CD14-positive monocyte (primary cell): ENCODE measurements at places on chromosomes 7 and 10. TPM values are rescaled to one million over a fixed set of nuclear protein-coding genes. Genes with fewer than 3 reads are reported as not detected.

DNA sequence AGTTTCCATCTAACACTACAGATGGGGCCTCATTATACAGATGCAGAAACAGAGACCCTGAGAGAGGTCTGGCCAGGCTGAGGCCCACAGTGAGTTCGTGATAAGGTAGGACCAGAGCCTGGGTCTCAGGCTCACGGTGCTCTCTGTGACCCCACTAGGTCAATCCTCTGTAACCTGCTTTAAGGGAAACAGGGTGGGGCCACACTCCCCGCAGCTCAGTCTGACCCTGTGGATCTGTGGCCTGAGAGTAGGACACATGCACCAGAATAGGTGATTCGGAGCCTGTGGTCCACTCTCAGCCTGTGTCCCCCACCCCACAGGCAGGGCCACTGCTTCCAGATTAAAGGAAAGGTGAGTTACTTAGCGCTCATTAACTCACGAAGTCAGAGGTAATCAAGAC, 137.8 kb upstream of the FAM20C start:
- peaks cover 8% of the 10 kb centered on the region for H3K4me1 ChIP-seq
- no peaks in the 10 kb centered on the region for H3K27me3 ChIP-seq
- H3K36me3 ChIP-seq, result no peaks in the 10 kb centered on the region

DNA sequence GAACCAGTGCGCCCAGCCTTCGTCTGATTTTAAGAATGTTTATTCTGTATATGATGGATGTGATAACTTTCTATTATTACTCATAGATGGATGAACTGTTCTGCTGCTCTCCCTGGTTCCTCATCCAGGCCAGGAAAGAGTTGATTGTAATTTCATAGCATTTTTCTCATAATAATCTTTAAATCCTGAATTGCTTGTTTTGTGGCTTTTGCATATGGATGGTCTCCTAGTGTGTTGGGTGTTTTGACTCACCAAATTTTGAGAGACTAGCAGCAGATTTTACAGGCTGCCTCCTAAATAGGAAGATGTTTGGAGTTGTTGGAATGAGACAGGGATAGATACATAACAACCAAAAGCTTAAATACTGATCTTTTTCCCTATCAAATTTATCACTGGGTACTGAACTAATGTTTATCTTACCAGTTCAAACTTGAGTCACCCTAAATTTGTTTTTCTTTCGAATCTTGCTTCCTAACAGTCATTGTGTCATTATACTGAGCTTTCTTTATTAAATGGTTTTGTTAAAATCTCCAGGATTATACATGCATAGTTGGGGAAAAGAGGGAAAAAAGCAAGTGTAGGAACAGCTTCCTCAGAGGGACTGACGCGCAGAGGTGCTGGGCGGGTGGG, 106.0 kb upstream of the GATA3 start:
- no peak overlapping the region for H3K27ac ChIP-seq
- no peaks in the 10 kb centered on the region for H3K36me3 ChIP-seq
- no peaks in the 10 kb centered on the region for H3K4me1 ChIP-seq
- H3K27me3 ChIP-seq, result no peaks in the 10 kb centered on the region

- DNase-seq, result no peak
- no peaks in the 10 kb centered on the region for H3K36me3 ChIP-seq
- H3K4me1 ChIP-seq, result no peaks in the 10 kb centered on the region
- H3K27ac ChIP-seq, result no peak overlapping the region
- no peaks in the 10 kb centered on the region for H3K27me3 ChIP-seq
These were observed 339.5 kb upstream of the MKI67 start for GRCh38 chr10:128465697-128466096.

- DNase-seq, result no peak
- no peak overlapping the region for H3K27ac ChIP-seq
- H3K4me3 ChIP-seq, result no peak overlapping the region
These were observed 479.9 kb upstream of the FOXK1 start for GRCh38 chr7:4202154-4202736.

GRCh38 chr10:69070951-69071350, 17.0 kb upstream of the SRGN start:
- H3K4me1 ChIP-seq, result peaks cover 63% of the 10 kb centered on the region
- H3K36me3 ChIP-seq, result no peaks in the 10 kb centered on the region
- DNase-seq, result no peak
- H3K27ac ChIP-seq, result no peak overlapping the region
- H3K27me3 ChIP-seq, result no peaks in the 10 kb centered on the region

DNA sequence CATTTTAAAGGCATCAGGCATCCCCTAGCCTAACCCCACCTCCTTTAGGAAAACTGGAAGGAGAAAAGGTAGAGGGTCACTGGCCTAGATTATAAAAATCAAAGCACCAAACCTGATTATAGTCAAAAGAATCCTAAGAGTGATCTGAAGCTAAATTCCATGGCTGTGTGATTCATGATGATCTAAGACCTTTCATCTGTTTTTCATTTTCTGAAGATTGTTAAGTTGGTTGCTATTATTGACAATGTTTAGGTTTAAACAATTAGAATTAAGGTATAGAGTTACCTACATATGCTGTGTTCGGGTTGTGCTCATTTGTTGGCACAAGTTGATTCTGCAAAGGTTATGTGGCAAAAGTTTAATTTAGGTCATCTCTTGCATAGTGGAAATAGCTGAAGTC, 148.7 kb downstream of the BICC1 start:
- H3K4me1 ChIP-seq, result no peaks in the 10 kb centered on the region
- DNase-seq, result no peak
- no peaks in the 10 kb centered on the region for H3K27me3 ChIP-seq
- H3K36me3 ChIP-seq, result no peaks in the 10 kb centered on the region
- no peak overlapping the region for H3K27ac ChIP-seq
- no peak overlapping the region for H3K4me3 ChIP-seq

DNA sequence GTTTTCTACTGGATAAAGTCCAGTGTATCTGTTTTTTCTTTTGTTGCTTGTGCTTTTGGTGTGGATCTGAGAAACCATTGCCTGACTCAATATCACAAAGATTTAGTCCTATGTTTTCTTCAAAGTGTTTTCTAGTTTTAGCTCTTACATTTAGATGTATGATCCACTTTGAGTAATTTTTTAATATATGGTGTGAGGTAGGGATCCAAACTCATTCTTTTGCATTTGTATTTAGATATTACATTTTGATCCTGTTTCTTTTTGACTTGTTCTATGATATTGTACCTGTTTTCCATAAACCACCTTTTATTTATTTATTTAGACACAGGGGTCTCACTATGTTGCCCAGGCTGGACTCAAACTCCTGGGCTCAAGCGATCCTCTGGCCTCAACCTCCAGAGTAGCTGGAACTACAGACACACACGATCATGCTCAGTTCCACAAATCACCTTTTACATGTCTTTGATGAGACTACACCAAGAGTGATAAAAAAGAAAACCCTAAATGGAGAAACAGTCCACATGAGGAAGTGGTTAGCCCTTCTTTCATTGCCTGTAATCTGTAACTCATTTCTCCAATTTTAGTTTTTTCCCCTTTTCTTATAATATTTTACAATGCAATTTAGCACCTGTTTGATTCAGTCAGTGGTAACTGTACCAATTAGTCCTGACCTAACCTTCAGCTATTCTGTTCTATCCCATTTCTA, 86.0 kb downstream of the SLC37A3 start:
- no peaks in the 10 kb centered on the region for H3K36me3 ChIP-seq
- peaks cover 85% of the 10 kb centered on the region for H3K4me1 ChIP-seq
- peak; percentile 78 for DNase-seq
- H3K4me3 ChIP-seq, result no peak overlapping the region
- H3K27ac ChIP-seq, result peak overlapping the region; percentile 95
- H3K27me3 ChIP-seq, result no peaks in the 10 kb centered on the region

DNA sequence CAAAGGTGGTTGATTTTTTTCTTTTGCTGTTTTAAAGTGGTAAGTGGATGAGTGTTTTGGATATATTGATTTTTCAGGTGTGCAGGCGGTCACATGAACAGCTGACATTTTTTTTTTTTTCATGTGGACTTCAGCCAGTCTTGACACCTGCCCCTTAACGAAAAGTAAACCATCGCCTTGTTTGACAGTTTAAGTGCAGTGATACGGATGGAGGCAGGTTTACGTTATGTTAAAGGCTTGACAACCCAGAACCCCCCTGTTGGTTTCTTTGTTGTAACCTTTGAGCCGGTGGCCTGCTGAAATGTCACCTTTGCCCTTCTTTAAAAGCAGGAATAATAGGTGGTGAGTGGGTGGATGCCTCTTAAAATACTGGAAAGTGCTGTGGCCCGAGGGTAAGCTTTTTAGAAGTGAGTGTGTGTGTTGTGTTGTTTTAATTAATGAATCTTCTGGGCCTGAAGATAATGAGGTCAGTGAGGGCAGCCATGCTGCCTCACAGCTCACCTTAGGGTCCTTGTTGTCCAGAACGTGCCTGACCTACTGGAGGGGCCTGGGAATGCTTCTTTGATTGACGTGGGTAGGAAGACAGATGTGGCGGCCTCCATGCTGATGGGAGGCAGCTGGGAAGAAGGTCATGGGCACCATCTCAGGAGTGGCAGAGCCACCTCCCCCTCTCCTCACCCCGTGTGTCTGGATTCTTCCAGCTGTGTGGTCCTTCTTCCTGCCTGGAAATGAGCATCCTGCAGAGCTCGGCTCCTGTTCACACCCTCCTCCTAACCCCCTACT, 69.8 kb downstream of the TCF7L2 start:
- no peaks in the 10 kb centered on the region for H3K27me3 ChIP-seq
- H3K4me1 ChIP-seq, result no peaks in the 10 kb centered on the region
- no peak overlapping the region for H3K27ac ChIP-seq
- DNase-seq, result no peak
- H3K36me3 ChIP-seq, result no peaks in the 10 kb centered on the region

- peak; percentile 73 for DNase-seq
- peaks cover 68% of the 10 kb centered on the region for H3K4me1 ChIP-seq
- H3K27me3 ChIP-seq, result peaks cover 12% of the 10 kb centered on the region
- peak overlapping the region; percentile 84 for H3K27ac ChIP-seq
- H3K36me3 ChIP-seq, result no peaks in the 10 kb centered on the region
These were observed 3.8 kb upstream of the IL6 start for GRCh38 chr7:22723181-22723601.

DNA sequence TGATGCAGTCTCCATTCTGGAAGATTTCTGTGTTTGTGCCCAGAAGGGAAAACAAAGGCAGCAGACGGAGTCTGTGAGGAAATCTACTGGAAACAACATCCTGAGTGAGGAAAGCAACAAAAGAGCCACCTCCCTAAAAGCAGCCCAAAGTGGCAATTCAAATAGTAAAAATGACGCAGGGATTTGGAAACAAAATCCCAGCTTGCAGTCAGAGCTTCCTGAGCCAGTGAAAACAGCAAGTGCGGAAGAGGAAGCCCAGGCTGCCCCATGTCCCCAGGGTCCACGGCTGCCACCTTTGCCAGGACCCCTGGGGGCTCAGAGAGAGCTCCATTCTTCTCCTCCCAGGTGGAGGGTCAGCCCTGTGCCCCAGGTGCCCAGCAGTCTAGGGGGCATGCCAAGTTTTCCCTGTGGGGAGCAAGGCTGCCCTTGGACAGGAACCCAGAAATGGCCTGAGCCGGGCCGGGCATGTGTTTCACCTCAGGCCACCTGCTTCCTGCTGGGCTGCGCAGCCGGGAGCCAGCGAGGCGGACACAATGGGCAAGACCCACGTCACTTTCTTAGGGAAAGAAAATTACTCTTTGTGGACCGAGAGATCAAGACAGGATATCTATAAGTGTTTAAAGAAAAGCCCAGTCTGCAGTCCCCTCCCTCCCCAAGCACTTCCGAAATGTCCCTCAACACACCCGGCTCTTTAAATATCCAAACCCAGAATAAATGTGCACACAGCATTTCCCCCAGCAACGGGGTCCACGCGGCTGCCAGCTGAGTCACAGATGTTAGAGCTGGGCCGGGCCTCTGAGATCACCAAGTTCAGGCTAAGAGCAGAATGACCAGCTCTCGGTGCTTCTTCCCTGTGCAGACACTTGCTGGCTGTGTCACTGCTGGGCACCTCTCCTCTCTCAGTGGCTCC, 231.1 kb downstream of the ARHGAP12 start:
- H3K4me1 ChIP-seq, result peaks cover 53% of the 10 kb centered on the region
- no peaks in the 10 kb centered on the region for H3K27me3 ChIP-seq
- H3K27ac ChIP-seq, result peak overlapping the region; percentile 72
- no peak overlapping the region for H3K4me3 ChIP-seq
- H3K36me3 ChIP-seq, result no peaks in the 10 kb centered on the region
- DNase-seq, result peak; percentile 82

DNA sequence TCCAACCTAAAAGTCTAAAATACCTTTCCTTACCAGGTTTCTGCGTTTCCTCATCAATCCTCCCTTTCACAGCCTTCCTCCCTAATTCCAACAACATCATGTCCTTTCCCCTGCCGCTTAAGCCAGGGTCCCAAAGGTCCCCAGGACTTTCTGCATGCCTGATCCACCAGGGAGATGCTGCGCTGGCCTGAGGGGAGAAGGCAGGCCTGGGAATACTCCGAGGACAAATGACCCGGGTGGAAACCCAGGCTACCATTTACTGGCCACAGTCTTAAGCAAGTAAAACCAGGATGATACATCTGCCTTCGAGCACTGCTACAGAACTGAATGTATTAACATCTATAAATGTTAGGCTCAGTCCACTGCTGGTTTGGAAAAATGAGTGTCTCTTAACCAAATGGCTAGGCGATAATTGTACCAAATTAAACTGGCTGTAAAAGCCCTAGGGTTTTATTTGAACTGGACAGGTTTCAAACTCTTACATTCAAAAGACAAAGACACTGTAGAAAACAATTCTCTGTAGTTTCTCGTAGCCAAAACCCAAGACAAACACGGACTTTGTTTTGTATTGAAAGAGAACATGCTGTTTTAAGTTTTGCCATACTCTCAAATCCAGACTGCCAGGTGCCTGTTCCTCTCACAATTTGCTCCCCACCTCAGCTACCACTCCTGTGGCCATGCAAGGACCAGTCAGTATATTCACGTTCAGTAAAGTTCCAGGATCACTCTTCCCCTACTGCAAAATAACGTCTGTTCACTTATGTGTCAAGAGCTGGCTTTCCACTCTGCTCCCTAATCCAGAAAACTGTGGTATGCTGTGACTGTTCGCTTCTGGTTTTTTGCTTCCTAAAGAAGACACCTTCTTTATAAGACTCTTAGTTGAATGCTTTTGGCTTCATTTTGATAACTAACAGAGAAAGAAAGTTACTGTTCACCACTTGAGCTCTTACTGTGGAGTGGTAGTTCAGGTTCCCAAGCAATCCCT, 145.7 kb downstream of the RNF216 start:
- peaks cover 7% of the 10 kb centered on the region for H3K4me1 ChIP-seq
- H3K36me3 ChIP-seq, result peaks cover 51% of the 10 kb centered on the region
- no peak for DNase-seq
- H3K27ac ChIP-seq, result no peak overlapping the region

- peaks cover 74% of the 10 kb centered on the region for H3K27me3 ChIP-seq
- H3K4me1 ChIP-seq, result peaks cover 59% of the 10 kb centered on the region
- no peaks in the 10 kb centered on the region for H3K36me3 ChIP-seq
- H3K4me3 ChIP-seq, result no peak overlapping the region
These were observed 4.6 kb upstream of the VGF start for GRCh38 chr7:101169838-101170551.

GRCh38 chr10:10149899-10150298, 867.8 kb upstream of the CELF2 start:
- no peaks in the 10 kb centered on the region for H3K27me3 ChIP-seq
- no peak overlapping the region for H3K27ac ChIP-seq
- H3K4me3 ChIP-seq, result no peak overlapping the region
- no peaks in the 10 kb centered on the region for H3K36me3 ChIP-seq

The RAB19 gene
- polyA plus RNA-seq, result not detected

The ANKRD2 gene
- polyA plus RNA-seq, result not detected

The BET1 gene
- 14.1 TPM for polyA plus RNA-seq

The TDRD1 gene
- polyA plus RNA-seq, result not detected

The UPK3B gene
- polyA plus RNA-seq, result 0.09 and 0.33 TPM in 2 replicates

The PDE6C gene
- not detected in 2 replicates for polyA plus RNA-seq

The PDK4 gene
- polyA plus RNA-seq, result 17.3 and 26.0 TPM in 2 replicates

The KEL gene
- polyA plus RNA-seq, result not detected

The CPED1 gene
- polyA plus RNA-seq, result 5.0 and 9.8 TPM in 2 replicates

The ARMH3 gene
- 20.4 TPM for polyA plus RNA-seq
